Mucosa of descending colon (tissue), 3 donors: ENCODE measurements at places on chromosomes 4 and X. TPM values are rescaled to one million over a fixed set of nuclear protein-coding genes. Genes with fewer than 3 reads are reported as not detected.

Gene CCKAR
- not detected for total RNA-seq

Gene DCAF4L1
- total RNA-seq: 0.09 TPM

Gene MAGEA2B
- not detected for total RNA-seq

Gene PGRMC1
- 114 TPM for total RNA-seq

Gene SPOCK3
- total RNA-seq: 0.55 TPM

Gene CLTRN
- 0.41 TPM for total RNA-seq

Gene NSUN7
- 11.7 TPM for total RNA-seq

Gene NKX3-2
- total RNA-seq: 0.61 TPM

Gene ETDA
- not detected for total RNA-seq

Gene MAOA
- 401 TPM for total RNA-seq

Gene MED12
- total RNA-seq: 34.4 TPM

Gene ZCCHC18
- 1.0 TPM for total RNA-seq

Gene SSX3
- total RNA-seq: not detected

Gene ABCG2
- 59.4 TPM for total RNA-seq

Gene POU3F4
- total RNA-seq: 1.0 TPM

Gene SRPK3
- 4.6 TPM for total RNA-seq

Gene CSAG2
- total RNA-seq: not detected

Gene ZDHHC15
- 1.9 TPM for total RNA-seq
